MM.1S (cell line): ENCODE measurements at places on chromosomes 2 and 18.

DNA sequence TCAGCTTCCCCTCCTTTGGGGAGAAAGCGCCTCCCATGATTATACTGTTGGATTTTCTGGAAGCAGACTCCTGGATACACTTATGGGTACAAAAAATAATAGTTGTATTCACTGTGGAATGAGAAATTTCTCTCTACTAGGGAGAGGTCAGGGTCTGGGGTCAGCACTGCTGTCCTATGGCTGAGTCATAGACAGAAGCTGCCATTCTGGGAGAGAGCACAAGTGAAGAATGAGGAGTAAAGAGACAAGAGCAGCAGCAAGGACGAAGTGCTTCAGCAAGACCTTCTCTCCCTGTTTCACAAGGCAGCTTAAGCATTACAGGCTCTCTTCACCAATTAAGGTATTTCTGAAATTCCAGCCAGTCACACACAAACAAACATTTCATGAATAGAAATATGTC lies 10.1 kb upstream of the UNC80 start:
- DNase-seq: no peak

GRCh38 chr2:101802329-101802728 lies 104.8 kb downstream of the MAP4K4 start:
- DNase-seq: no peak

DNA sequence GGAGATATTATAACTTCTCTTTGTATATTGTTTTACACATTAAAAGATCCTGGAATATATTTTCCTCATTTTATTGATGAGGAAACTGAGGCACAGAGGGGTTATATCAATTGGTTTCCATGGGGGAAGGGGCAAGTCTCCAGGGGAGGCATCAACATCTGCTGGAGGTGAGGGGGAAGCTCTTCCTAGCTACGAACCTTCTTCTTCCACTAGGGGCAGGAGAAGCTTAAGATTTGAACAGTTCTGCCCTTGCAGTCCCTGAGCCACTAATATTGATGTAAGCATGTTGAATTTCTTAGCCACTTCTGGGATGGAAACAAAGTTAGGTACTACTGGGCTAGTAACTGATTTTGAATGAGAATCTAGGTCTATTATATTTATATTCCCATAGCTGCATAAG lies 140.1 kb upstream of the AQP4 start:
- DNase-seq: peak; percentile 38

DNA sequence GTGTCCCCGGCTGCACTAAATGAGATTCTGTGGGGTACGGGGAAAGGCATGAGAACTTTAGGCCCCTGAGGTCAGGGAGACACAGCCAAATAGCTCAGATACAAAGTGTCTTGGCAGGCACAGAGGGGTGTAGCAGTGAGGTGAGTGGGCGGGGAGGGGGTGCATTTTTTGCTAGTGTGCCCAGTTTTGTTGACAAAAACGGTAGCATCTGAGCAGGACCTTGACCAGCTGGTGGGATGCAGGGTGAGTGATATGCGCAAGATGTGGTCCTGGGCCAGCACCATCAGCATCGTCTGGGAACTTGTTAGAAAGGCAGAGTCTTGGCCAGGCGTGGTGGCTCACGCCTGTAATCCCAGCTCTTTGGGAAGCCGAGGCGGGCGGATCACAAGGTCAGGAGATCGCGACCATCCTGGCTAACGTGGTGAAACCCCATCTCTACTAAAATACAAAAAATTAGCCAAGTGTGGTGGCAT lies 127.3 kb upstream of the LGALSL start:
- no peak for DNase-seq

DNA sequence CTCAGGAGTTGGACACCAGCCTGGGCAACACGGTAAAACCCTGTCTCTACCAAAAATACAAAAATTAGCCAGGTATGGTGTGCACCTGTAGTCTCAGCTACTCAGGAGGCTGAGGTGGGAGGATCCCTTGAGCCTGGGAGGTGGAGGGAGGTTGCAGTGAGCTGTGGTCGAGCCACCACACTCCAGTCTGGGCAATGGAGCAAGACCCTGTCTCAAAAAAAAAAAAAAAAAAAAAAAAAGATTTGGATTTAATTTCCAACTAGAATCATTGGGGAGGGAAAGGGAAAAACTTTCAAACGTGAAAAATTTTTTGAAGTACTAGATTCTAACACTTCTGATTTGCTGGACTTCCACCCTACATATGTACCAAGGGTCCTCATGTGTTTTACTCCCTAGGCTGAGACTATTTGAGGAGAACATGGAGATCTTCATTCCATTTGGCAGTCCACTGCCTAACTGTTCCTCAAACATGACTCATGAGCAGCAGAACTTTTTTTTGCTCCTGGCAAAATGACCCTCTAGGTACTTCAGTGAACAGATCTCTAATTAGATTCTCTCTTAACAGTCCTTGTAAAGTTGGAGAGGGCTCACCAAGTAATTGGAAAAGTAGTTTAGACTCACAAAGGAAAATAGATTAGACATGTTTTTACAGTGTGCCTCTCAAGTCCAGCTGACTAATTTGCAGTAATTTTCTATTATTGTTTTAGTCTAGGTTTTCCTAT lies 267.6 kb downstream of the METTL4 start:
- DNase-seq: no peak

- DNase-seq: no peak
These were observed 232.3 kb upstream of the KCNJ3 start for GRCh38 chr2:154466226-154466625.

DNA sequence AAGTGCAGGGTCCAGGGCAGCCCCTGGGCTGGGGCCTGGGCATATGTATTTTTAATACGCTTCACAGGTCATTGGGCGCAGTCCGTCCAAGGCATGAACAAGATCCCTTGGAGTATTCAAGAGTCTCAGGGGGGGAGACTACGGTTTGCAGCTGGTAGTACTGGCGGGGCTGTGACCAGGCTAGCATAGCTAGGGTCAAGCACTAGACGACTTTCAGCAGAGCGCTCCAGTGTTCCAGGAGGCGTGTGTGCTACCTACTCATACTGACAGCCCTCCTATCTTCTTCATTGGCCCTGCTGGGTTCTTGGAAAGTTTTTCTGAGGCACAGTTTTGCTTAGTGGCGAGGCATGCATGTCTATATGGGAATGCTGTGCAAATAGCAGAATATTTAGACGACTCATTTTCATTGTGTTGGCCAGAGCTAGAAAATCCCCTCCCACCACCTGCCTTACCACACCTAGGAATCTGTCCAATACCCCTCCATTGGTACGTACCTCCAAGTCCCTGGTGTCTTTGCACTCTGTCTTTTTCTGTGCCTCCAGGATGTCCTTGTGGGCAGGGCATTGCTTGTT lies 68.2 kb downstream of the GLI2 start:
- no peak for DNase-seq
